ENCODE measurements at places on chromosomes 13 and 19.

DNA sequence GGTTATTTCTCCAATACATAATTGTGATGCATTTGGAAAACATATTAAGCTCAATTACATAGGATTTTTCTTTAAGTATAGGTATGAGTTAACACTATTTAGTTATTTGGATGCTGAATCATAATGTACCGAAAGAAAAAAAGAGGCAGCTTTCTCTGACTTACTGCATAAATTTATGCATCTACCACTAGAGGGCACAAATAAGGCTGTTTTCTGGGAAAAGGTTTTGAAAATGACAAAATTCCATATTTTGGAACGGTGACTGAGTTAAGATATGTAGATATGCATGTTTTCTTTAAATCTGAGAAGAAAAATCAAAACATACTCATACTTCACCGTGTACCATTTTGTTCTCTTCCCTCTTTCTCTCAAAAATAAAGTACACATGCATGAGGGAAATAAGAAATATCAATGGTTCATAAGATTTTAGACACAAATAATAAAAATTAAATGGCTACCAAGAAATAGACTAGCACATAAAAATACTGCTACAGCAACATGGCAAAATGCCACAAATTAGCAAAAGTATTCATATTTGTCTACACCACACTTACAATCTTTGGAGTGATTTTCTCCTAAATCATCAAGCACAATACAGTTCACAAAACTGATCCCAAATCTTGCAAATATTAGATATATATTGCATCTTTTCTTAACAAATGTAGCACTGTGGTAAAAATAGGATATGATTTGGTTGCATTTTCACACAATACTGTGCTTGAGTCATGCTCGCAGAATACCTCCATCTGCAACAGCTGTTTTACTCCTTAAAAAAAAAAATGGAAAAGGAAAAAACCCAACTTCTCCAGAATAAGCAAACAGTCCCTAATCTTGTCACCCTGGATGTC, 260.0 kb downstream of the FGF14 start:
- no peak for DNase-seq

DNA sequence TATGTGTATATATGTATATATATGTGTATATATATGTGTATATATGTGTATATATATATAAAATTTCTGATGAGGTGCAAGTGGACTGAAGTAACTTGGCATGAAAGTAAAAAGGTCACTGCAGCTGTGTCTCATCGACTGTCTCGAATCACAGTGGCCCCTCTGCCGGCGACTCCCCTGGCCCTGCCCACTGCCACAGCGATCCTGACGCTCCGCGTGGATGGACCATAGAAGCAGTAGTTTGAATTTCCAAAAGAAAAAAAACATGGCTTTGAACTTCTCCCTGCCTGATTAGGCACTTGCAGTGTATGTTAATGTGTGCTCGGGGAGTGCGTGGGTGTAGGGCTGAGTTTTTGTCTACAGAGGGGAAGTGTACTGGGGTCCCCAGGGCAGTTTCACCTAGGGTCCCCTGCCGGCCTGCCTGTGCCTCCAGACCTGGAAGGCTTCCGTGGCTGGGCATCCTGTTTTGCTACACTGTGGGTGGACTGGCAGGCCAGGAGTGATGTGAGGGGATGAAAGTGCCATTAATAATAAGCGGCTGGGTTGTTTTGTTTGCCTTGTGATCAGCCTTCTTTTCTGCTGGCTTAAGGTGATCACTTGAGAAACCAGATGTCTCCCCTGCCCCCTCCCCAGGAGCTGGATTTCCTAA, 10.8 kb downstream of the ZIC5 start:
- no peak for DNase-seq

GRCh38 chr13:24183741-24184182, 23.2 kb downstream of the SPATA13 start:
- DNase-seq: no peak

GRCh38 chr13:113157206-113157928, 1.1 kb upstream of the PROZ start:
- no peak for DNase-seq

- DNase-seq: no peak
Observed at GRCh38 chr19:9823816-9824215, 3.9 kb upstream of the UBL5 start.

- DNase-seq: no peak
Observed at GRCh38 chr13:99355267-99356011, 48.2 kb upstream of the GPR183 start.

- DNase-seq: no peak
Observed at GRCh38 chr13:110162866-110163658, 143.9 kb downstream of the COL4A1 start.

GRCh38 chr19:46840498-46840942, 10.1 kb downstream of the AP2S1 start:
- DNase-seq: no peak

DNA sequence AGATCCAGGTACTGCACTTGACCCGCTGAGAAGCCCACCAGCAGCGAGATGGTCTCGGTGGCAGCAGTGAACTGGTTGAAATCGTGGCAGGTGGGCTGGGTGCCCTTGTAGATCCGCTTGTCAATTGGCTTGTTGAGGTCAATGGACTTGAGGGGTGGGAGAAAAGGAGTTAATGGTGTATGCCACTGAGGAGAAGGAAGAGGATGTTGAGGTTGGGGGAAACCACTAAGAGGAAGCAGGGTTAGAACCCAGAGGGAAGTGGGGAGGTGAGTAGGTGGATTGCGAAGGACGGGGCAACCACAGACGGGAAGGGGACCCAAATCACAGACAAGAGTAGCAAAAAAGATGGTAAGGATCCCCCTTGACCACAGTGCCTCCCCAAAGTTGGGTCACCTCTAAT, 1.7 kb downstream of the DMWD start:
- no peak for DNase-seq

Measured in activated CD4-positive, CD25-positive, alpha-beta regulatory T cell treated with anti-CD3 and anti-CD28 coated beads, Interleukin-2, amount 50 U/mL, for 16 hours (primary cell).